CD4-positive, alpha-beta T cell treated with Interleukin-15 for 4 hours (primary cell): ENCODE measurements at places on chromosomes 1 and 21.

DNA sequence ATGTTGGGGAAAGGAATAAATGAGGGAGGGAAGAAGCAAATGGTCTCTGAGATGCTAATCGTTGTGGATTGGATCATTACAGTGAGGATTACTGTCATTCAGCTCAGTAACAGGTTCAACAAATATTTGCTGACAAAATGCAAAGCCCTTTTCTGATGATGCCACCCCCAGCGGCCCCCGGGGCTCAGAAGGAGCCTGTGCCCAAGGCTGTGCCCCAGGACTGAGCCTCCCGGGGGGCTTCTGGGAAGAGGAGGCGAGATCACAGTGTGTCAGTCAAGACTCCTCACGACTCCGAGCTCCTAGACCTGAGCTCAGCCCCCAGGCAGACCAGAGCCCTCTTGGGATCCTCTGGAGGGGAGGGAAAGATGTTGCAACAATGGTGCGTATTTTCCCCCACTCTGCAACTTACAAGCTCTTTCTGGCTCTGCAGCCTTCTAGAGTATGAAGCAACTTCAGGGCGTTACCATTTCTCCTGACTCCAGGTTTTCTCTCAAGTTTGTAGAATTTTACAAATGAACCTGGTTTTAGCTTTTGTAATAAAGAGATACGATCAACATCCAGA is 20.8 kb downstream of the EPHA8 start:
- no peak for DNase-seq

DNA sequence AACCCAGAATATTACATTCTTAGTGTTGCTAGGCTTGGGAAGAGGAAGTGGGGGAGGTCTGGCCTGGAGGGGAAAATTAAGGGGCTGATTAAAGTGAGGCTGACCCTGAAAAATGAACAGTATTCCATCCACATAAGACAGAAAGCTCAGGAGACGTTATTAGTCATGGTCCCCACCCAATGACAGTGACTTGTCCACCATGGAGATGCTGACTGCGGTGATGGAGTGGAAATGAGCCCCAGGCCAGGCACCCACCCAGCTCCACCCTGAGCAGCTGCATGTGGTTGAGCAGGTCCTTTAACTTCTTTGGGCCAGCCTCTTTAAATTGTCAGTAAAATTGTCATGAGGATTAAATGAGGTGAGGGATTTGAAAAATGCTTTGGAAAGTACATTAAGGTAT is 1.4 kb upstream of the SPRR4 start:
- no peak for DNase-seq

DNA sequence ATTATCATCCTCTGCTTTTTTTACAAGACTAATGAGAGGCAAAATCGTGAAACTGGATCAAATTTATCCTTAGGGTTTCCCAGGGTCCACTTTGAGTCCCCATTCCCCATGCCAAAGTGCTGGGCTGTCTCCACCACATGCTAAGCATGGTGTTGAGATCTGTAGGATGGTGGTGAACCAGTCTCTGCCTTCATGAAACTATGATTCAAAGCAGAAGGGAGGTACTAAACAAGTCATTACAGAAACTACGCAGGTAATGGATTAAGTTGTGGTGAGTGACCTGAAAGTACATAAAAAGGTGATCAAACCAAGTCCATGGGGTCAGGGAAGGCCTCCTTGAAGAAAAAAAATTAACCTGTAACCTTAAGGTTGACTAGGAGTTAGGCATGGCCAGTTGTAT is 265.2 kb downstream of the ATG4C start:
- no peak for DNase-seq

- no peak for DNase-seq
Measured at GRCh38 chr1:31154000-31154631, 85.6 kb downstream of the NKAIN1 start.

DNA sequence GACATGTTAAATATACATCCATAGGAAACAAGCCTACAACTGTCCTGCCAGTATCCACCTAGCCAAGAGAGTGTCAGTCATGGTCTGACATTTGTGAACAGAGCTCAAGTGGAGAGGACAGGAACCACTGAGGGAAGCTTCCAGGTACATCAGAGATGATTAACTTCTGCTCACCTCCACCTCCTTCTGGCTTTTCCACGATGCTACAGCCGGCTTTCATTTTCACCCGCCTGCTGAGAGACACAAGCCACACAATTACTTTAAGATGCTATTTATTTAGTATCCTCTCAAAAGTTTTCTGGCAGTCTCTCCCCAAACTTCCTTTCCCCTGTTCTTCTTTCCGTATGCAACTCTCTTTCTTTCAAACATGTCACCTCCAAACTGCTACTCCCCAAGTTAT is 2.1 kb downstream of the ETV3 start:
- no peak for DNase-seq

- DNase-seq = no peak
Measured at GRCh38 chr1:41400225-41400624, 39.0 kb downstream of the FOXO6 start.

DNA sequence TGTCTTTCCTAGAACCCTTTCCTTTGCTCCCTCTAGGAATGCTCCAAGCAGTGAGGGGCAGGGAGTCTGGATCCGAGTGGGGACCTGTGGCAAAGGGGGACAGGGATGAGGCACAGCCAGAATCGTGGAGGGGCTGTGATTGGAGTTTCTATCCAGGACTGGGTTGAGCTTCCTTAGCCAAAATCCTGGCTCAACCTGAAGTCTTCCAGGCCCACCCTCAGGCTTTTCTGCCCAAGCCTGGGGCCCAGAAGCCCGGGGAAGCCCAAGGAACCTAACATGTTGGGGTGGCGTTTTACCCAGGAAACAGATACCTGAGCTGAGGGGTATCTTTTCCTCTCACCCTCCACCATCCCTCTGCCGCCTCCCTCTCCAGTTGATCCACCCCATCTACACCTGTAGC is 5.4 kb downstream of the MYOG start:
- DNase-seq = no peak

DNA sequence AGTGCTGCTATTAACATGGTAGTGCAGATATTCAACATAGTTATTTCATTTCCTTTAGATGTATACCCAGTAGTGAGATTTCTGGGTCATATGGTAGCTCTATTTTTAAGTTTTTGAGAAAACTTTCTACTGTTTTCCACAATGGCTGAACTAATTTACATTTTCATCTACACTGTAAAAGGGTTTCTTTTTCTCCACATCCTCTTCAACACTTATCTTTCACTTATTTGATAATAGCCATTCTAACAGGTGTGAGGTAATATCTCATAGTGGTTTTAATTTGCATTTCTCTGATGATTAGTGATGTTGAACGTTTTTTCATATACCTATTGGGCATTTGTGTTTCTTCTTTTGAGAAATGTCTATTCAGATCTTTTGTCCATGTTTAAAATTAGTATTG is 149.8 kb downstream of the PDE4B start:
- DNase-seq = no peak

DNA sequence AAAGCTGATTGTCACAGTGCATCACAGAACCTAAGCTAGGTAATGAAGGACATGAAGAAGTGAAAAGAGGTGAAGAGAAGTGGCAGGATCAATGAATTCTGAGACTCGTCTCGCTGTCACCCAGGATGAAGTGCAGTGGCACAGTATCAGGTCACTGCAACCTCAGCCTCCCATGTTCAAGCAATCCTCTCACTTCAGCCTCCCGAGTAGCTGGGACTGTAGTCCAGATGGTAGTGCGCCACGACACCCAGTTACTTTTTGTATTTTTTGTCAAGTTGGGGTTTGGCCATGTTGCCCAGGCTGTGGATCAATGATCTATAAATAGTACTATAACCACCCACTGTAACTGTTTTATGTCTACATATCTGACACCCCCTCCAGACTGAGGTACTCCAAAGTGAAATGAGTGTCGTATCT is 33.1 kb downstream of the PTP4A2 start:
- DNase-seq = no peak

DNA sequence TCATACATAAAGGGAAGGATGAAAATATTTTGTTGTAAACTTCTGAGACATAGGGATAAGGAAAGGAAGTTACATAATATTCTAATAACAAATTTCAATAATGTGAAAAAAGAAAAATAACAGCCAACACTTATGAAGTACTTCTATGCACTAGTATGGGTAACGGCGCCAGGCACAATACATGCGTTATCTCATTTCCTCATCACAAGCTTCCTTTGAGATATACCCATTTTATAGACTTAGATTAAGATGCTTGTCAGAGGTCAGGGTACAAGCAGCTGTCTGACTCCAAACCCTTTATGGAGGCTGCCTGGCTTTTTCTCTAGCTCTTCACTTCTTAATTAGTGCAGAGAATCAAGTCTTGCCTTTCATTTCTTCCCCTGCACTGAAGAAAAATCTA is 41.3 kb downstream of the TCP10L start:
- DNase-seq = no peak

DNA sequence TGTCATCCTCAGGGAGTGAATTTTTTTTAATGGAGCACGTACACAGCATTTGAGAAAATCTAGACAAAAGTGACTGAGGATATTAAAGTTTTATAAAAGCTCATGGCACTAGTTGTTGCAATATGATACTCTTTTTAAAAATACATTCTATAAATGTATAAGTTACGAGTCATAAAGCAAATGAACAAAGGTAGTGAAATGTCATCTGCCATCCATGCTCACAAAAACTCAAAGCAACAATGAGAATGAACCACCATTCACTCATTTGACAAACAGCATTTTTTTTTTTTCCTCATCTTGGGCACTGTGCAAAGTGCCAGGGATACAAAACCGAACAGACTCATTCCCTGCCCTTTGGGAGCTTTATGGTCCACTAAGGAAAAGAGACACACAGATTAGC is 38.7 kb downstream of the GPR137B start:
- DNase-seq = no peak

GRCh38 chr1:197017558-197018146 is 40.3 kb downstream of the CFHR5 start:
- DNase-seq = no peak

DNA sequence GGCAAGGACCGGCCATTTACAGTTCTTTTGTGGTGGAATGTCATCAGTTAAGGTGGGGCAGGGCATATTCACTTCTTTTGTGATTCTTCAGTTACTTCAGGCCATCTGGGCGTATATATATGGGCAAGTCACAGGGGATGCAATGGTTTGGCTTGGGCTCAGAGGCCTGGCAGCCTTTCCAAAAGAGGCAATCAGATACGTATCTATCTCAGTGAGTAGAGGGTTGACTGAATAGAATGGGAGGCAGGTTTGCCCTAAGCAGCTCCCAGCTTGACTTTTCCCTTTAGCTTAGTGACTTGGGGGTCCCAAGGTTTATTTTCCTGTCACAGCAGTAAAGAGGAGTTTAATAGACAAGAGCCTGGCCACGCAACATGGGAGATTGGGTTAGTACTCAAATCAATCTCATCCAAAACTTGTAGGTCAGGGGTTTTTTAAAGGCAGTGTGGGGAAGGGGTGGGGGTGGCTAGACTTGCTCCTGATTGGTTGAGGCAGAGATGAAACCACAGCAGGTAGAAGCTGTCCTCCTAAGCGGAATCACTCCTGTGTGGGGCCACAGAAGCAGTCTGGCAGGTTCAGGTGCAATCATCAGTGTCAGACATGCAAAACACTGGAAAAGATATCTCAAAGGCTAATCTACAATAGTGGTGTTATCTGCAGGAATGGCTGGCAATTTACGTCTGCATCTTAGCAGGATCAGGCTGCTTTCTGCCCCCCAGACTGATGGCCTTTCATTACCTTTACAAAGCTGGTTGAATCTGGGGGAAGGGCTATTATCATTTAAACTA is 112.9 kb downstream of the TLR5 start:
- DNase-seq = no peak

- DNase-seq = no peak
Measured at GRCh38 chr1:247551721-247552120, 2.8 kb downstream of the GCSAML start.

GRCh38 chr1:191174298-191174697 is 696.6 kb upstream of the BRINP3 start:
- DNase-seq = no peak

GRCh38 chr1:186872291-186872690 is 43.5 kb downstream of the PLA2G4A start:
- no peak for DNase-seq

GRCh38 chr1:160083968-160084770 is 2.8 kb downstream of the KCNJ9 start:
- peak; percentile 78 for DNase-seq
